ENCODE measurements at places on chromosomes 2 and 18.

DNA sequence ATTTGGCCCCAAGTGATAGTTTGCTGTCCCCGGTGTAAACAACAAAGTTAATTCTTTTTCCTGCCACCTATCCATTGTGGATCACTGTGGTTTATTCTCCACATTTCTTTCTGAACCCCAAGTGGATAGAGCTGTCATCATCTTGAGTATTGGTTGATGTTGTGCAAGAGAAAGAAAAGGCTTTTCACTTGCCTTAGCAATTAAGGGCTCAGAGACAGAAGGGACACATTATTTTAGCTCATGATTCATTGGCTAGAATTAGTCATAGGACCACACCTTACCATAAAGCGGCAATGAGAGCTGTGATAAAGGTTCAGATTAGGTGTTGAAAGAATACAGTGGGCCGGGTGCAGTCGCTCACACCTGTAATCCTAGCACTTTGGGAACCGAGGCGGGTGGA is 442.1 kb upstream of the DCC start:
- no peak for DNase-seq

DNA sequence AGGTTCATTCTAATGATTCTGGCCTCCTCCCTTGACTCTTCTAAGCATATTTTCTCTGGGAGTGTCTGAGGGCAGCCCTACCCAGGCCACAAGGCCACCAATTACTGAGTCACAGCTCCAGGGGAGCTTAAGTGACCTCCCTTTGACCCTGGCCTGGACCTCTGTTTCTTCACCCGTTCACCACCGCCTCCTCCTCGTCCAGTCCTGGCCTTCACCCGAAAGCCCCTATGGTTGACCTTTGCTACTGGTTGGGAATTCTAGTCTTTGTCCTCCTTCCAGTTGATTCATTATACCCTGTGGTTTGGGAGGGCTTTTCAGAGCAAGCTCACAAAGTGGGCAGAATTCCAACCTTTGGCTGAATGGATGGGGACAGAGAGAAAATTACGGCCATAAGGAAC is 72.6 kb downstream of the NRP2 start:
- DNase-seq: no peak

DNA sequence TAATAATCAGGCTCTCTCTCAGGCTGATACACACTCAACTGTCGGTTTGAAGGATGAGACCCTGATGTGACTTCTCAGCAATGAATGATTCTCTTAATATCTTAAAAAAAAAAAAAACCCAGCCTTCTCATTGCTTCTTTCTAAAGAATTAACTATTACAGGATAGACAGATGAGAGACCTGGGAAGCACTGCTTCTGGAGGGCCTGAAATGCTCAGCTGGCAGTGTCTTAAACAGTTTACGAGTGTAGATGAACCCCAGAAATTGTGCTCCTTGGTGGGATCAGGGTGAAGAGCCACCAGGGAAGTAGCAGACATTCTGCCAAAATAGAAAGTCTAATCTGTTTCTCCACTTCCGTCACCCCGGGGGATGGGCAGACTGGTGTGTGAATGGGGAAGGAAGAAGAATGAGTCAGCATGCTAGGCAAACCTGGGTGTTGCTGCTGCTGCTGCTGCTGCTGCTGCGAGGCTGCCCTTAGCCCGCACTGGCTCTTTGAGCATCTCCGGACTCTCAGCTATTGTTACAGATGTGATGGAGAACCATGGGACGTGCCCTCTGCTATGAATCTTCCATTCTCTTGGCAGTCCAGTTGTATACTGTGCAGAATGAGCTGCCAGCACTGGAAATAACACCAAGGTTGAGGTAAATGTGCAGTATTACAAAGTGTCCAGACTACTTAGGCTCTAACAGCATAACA is 158.4 kb downstream of the SETBP1 start:
- DNase-seq: peak; percentile 65

DNA sequence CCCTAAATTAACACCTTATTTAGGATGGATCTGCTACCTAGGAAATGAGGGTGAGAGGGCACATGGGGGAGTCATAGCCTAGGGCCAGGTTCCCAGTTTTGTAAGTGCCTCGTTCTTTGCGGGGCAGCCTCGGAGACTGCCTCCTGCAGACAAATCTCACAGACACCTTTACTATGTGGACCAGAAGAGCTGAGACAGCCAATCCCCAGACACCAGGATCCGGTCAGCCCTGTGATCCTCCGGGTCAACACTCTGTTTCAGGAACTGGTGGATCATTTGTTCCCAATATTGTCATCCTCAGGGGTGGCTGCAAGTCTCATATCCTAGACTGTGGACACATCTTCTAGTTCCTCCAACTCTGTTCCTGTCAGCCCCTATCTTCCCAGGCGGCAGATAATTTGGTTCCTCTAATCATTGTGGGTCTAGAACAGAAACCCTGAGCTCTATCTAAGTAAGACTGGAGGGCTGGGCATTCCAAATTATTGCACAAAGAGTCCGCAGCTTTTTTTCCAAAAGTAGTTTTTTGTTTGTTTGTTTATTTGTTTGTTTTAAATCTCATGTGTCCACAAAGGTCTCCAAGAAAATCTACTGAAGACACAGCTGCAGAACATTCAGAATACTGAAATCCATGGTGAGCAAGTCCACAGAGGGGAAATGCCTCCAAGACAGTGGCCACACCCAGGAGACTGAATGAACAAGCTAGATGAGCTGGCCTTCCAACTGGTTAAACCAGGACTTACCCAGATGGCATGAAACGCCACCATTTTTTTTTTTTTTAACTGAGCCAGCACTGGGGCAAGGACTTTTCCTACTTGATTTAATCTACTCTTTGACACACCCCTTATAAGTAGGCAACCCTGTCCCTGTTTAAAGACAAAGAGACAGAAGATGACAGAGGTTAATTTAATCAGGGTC is 6.2 kb upstream of the GDF7 start:
- DNase-seq: no peak

GRCh38 chr2:135582383-135582782 is 51.1 kb downstream of the R3HDM1 start:
- no peak for DNase-seq

- peak; percentile 23 for DNase-seq
These were observed 3.0 kb downstream of the PROC start for GRCh38 chr2:127421116-127421800.

DNA sequence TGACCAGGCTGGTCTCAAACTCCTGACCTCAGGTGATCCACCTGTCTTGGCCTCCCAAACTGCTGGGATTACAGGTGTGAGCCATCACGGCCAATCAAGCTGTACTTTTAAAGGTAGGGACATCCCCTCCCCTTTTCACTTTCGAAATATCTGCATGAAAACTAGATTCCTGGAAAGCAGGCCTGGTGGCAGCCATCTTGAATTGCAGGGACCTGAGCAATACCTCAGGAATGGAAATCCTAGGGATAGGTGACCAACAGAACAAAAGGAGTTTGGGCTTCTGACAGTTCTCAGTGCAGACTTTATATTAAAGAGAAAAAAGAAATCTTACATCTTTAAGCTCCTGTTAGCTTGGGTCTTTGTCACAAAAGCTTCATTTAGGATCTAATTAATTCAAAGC is 62.6 kb downstream of the KLF7 start:
- DNase-seq: no peak

GRCh38 chr2:181106789-181107627 is 126.6 kb downstream of the UBE2E3 start:
- peak; percentile 59 for DNase-seq

GRCh38 chr2:166637051-166637450 is 143.0 kb upstream of the SCN7A start:
- no peak for DNase-seq

- DNase-seq: no peak
These were observed 187.4 kb downstream of the LPIN1 start for GRCh38 chr2:11933854-11934253.

DNA sequence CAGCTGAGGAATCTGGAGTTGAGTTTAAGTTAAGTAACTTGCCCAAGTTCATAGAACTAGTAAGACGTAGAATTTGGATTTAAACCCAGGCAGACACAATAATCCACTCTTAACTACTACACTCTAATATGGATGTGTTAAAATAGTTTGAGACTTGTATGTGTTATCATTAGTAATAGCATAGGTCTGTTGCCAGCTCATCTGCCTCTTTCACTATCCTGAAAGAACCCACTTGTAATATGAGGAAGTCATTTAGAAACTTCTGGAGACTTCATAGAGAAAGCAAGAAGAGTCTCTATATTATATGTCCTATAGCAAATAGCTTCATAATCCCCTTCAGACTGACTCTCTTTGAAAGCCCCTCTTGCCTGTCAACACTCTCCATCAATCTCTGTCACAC is 43.0 kb upstream of the ACADL start:
- DNase-seq: no peak

- no peak for DNase-seq
These were observed 182.4 kb upstream of the MC4R start for GRCh38 chr18:60554967-60555366.

GRCh38 chr2:206150168-206150567 is 9.1 kb downstream of the NDUFS1 start:
- DNase-seq: no peak

- DNase-seq: peak; percentile 77
These were observed 31.3 kb upstream of the TMEM131 start for GRCh38 chr2:98026927-98027522.

GRCh38 chr2:70514612-70515055 is 39.0 kb downstream of the TGFA start:
- DNase-seq: no peak

DNA sequence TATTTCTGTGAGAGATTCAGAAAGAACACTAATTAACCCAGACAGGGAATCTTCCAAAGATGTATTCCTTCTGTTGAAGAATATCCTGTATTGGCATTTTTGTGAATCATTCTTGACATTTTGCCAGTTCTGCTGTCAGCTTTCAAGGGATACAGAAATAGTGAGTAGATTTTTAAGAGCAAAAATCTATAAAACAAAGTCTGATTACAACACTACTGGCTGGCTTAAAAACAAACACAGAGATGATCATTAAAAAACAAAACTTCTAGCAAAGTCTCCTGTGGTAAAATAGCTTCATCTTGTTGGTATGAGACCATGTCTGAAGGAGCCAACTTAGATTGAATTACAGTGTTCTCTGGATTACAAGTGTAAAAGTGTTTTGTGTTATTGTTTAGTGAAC is 866.3 kb upstream of the KLHL29 start:
- no peak for DNase-seq

DNA sequence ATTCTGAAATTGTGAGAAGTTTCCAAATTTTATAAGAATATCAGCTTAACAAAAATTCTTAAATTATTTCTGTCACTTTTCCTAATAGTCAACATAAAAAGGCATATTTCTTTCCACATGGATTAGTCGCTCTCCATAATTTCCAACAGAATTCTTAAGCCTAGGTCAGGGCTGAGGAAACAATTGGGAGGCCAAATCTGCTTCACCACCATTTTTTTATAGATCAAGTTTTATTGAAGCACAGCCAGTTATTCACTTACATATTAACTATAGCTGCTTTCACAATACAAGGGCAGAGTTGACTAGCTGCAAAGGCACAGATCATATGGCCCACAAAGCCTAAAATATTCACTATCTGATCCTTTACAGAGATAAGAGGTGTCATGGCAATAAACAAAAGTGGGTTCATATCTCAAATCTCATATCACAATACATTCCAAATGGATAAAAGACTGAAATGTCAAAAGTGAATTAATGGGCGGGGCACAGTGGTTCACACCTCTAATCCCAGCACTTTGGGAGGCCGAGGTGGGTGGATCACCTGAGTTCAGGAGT is 18.7 kb downstream of the MEMO1 start:
- DNase-seq: no peak

DNA sequence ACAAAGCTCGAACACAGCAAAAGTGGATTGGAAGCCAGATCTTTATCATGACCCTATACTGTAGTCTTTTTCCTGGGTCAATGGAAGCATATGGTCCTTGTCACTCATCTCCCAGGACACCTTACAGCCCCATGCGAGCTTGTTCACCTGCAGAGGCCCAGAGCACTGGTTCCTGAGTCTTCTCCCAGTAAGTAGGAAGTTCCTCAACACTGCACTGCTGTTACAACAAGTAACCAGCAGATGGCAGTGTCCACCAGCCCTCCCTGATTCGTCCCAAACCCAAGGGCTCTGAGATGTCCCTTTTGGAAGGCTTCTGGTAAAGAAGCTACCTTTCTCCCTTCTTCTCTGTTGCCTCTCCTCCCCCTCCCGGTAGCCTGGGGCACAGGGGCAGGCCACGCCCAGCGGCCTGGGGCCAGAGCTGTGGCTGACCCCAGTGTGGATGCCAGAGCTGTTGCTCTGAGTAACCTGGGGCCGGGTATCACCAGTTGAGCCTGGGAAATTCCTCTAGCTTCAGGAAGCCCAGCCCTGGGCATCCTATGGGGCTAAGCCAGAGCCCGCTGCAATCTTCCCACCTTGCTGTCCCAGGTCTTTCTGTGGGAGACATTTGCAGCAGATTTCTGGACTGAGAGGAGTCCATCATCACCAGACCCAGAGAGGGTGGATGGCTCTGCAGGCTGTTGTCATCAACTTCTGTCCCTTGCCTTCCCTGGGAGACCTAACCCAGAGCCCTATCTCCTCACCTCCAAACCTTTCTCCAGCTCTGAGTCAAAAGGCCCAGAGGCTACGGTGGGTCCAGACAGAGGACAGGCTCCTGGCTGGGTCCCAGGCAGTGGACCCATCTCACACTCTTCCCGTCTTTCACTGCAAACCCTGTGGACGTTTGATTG is 5.3 kb upstream of the GDF7 start:
- DNase-seq: peak; percentile 84

DNA sequence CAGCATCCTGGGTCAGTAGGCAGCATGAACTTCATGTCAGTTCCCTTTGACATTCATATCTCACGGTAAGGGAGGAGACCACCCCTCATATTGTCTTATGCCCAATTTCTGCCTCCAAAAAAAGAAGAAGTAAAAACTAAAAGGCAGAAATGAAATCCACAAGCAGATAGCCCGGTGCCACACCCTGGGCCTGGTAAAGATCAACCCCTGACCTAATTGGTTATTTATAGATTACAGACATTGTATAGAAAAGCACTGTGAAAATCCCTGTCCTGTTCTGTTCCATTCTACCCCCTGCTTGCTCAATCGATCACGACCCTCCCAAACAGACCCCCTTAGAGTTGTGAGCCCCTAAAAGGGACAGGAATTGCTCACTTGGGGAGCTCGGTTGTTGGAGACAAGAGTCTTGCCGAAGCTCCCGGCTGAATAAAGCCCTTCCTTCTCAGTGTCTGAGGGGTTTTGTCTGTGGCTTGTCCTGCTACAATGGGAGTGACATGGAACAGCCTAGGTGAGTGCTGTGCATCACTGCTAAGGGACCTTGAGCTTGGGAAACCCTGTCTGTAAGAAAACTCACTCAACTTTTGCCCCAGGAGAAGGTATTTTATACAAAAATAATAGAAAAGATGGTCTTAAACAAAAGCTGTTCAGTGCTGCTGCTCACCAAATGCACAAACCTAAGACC is 11.1 kb downstream of the NDUFV2 start:
- DNase-seq: no peak

GRCh38 chr2:205675861-205676516 is 6.3 kb upstream of the NRP2 start:
- DNase-seq: peak; percentile 34

DNA sequence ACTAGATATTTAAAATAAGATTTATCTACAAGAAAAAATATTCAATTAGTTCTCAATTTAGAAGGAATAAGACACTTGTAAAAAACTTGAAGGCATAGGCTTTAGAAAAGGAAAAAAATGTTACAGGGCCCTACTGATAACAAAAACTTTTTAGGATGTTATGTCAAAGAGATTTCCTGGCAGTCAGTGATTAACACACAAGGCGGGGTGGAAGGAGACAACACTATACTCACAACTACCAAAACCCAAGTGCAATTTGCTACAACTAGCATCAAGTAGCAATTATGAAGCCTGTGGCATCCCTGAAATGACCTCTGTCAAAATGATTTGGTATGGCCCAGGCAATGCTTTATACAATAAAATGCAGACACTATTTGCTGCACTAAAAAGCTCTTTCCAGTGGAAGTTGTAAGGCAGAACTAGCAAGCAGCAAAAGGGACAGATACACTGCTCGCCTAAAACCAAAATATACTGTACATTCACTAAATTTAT is 15.3 kb downstream of the STRN start:
- DNase-seq: no peak
